ENCODE measurements at places on chromosomes 12 and 14. TPM values are rescaled to one million over a fixed set of nuclear protein-coding genes. Genes with fewer than 3 reads are reported as not detected.

PRIMA1 gene
- total RNA-seq = 2.6 TPM

DNA sequence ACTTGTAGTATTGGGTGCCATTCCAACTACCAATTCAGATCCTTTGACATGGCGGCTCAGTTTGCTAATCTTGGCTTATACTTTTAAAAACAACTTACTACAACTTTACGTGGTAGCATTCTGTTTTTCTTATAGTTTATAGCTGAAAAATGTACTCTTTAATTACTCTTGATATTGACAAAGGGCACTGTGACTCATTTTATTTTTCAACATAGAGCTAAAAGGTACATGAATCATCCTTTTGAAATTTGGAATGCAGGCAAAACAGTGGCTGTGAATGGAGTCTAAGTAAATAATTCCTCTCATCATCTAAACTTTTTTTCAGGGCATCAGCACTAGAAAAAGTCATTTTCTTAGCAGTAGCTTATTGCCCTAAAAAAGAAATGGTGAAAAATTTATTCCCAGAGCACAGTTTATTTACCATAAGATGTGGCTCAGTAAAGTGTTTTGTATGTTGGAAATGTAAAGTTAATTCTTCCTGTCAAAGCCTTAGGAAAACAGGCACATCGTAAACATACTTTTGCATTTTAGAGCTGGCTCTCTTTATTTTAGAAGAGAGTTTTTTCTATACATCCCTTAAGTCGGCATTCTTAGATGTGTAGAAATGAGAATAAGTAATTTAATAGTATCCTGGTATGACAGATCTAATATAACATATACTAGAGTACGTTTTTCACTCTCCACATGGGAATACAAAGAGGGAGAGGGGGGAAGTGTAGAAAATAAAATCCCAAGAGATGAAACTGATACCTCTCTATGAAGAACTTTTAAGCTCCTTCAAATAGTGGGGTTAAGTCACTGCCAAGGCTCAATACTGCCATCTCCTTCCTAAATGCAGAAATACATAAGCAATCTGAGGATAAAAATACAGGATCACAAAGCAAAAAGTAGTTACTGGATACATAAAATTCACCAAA is 55.2 kb downstream of the SLC25A21 start:
- no peaks in the 10 kb centered on the region for H3K27me3 ChIP-seq
- H3K4me1 ChIP-seq = no peaks in the 10 kb centered on the region
- no peak overlapping the region for H3K4me3 ChIP-seq
- DNase-seq = no peak
- no peak overlapping the region for H3K27ac ChIP-seq

- H3K4me3 ChIP-seq = no peak overlapping the region
- no peaks in the 10 kb centered on the region for H3K36me3 ChIP-seq
- H3K4me1 ChIP-seq = peaks cover 52% of the 10 kb centered on the region
- no peak for DNase-seq
- H3K27me3 ChIP-seq = no peaks in the 10 kb centered on the region
Observed at GRCh38 chr12:93425736-93426411, 15.9 kb downstream of the UBE2N start.

GRCh38 chr14:94424371-94424770 is 28.2 kb downstream of the SERPINA11 start:
- H3K27me3 ChIP-seq = peaks cover 8% of the 10 kb centered on the region
- H3K36me3 ChIP-seq = no peaks in the 10 kb centered on the region
- DNase-seq = no peak
- H3K27ac ChIP-seq = no peak overlapping the region
- H3K4me3 ChIP-seq = no peak overlapping the region
- no peaks in the 10 kb centered on the region for H3K4me1 ChIP-seq

- no peak overlapping the region for H3K4me3 ChIP-seq
- peak; percentile 17 for DNase-seq
- peaks cover 6% of the 10 kb centered on the region for H3K4me1 ChIP-seq
- H3K27ac ChIP-seq = no peak overlapping the region
- no peaks in the 10 kb centered on the region for H3K36me3 ChIP-seq
Observed at GRCh38 chr12:47378907-47379306, 299.1 kb upstream of the AMIGO2 start.

- H3K4me3 ChIP-seq = no peak overlapping the region
- no peak overlapping the region for H3K27ac ChIP-seq
- no peaks in the 10 kb centered on the region for H3K36me3 ChIP-seq
- no peak for DNase-seq
Observed at GRCh38 chr14:93073910-93074769, 41.6 kb downstream of the ITPK1 start.

GRCh38 chr12:64029013-64029857 is 184.7 kb downstream of the SRGAP1 start:
- no peaks in the 10 kb centered on the region for H3K36me3 ChIP-seq
- no peak overlapping the region for H3K4me3 ChIP-seq
- no peaks in the 10 kb centered on the region for H3K4me1 ChIP-seq
- H3K27me3 ChIP-seq = no peaks in the 10 kb centered on the region
- peak; percentile 67 for DNase-seq

DNA sequence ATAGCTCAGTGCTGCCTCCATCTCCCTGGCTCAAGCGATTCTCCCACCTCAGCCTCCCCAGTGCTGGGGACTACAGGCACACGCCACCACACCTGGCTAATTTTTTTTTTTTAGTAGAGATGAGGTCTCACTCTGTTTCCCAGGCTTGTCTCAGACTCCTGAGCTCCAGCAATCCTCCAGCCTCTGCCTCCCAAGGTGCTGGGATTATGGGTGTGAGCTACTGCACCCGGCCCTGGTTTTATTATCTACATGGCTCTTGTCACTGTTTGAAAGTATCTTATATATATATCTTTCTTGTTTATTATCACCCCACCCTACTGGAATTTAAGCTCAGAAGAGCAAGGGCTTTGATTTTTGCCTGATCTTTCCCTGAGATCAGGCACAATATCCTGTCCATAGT is 7.6 kb upstream of the TMED10 start:
- no peak for DNase-seq
- H3K36me3 ChIP-seq = no peaks in the 10 kb centered on the region
- H3K27me3 ChIP-seq = no peaks in the 10 kb centered on the region
- H3K4me3 ChIP-seq = no peak overlapping the region
- no peak overlapping the region for H3K27ac ChIP-seq

GRCh38 chr12:93451423-93452158 is 9.8 kb upstream of the UBE2N start:
- no peaks in the 10 kb centered on the region for H3K36me3 ChIP-seq
- H3K4me3 ChIP-seq = no peak overlapping the region
- H3K27me3 ChIP-seq = peaks cover 21% of the 10 kb centered on the region
- peaks cover 5% of the 10 kb centered on the region for H3K4me1 ChIP-seq
- no peak overlapping the region for H3K27ac ChIP-seq
- no peak for DNase-seq
